ENCODE measurements at places on chromosomes 3 and 15. TPM values are rescaled to one million over a fixed set of nuclear protein-coding genes. Genes with fewer than 3 reads are reported as not detected.

Gene CTXN2
- not detected for total RNA-seq

Gene GOLGA8T
- total RNA-seq, result not detected

DNA sequence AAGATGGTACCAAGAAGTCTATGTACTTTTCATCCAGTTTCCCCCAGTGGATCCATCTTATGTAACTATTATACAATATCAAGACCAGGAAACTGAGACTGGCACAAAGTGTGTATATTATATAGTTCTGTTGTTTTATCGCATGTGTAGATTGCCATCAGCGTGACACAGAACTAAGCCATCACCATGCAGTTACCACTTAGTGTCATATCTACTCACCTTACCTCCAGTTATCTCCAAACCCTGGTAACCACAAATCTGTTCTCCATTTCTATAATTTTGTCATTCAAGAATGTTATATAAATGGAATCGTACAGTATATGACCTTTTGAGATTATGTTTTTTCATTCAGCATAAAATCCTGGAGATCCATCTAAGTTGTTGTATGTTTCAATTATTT is 23.1 kb downstream of the IFT122 start:
- H3K4me1 ChIP-seq, result no peaks in the 10 kb centered on the region
- no peak overlapping the region for H3K4me3 ChIP-seq
- no peaks in the 10 kb centered on the region for H3K36me3 ChIP-seq
- no peak overlapping the region for H3K27ac ChIP-seq
- no peak for DNase-seq

Gene RUBCN
- total RNA-seq, result 32.2 TPM

GRCh38 chr3:160130071-160130470 is 95.2 kb upstream of the C3orf80 start:
- H3K4me3 ChIP-seq, result no peak overlapping the region
- DNase-seq, result no peak
- H3K27me3 ChIP-seq, result no peaks in the 10 kb centered on the region
- H3K4me1 ChIP-seq, result no peaks in the 10 kb centered on the region
- H3K27ac ChIP-seq, result no peak overlapping the region
- no peaks in the 10 kb centered on the region for H3K36me3 ChIP-seq

- no peak overlapping the region for H3K4me3 ChIP-seq
- H3K27ac ChIP-seq, result no peak overlapping the region
- no peaks in the 10 kb centered on the region for H3K36me3 ChIP-seq
- no peak for DNase-seq
- H3K4me1 ChIP-seq, result peaks cover 2% of the 10 kb centered on the region
These were observed 4.2 kb downstream of the LRRC2 start for GRCh38 chr3:46561951-46562350.

DNA sequence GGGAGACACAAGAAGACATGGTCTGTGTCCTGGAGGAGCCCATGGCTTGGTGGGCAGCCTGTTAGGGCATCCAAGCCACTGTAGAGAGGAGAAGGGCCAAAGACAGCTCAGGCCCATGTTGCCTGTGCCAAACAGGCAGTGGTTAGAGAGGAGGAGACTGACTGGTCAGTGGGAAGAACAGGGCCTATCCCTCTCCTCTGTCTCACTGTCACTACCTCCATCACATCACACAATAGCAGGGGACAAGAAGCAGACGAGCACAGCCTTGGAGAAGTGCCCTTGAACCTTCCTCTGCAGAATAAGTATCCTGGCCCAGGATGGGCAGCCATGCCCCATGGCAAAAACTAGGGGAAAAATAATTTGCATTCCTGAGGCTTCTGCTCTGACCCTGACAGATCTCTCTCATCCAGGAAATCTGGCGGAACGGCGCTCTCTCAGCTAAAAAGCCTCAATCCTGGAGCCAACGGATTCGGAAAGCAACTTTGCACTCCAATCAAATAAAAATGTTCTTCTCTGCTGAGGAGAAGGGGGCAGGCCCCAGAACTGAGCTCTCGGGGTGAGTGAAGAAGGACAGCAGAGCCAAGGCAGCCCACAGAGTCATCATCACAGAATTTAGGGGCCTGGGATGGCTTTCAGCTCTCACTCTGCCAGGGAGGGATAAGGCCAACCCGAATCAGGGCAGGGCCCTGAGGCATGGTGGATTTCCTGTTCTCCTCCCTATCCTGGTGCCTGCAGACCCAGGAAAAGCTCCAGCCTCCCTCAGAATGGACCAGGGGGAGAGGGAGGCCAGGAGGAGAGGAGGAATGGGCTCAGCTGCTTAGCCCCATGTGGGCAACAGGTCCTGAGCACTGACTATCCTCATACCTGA is 1.6 kb downstream of the SHF start:
- no peak for DNase-seq
- H3K4me3 ChIP-seq, result no peak overlapping the region
- peak overlapping the region; percentile 63 for H3K27ac ChIP-seq
- H3K36me3 ChIP-seq, result no peaks in the 10 kb centered on the region
- no peaks in the 10 kb centered on the region for H3K27me3 ChIP-seq
- peaks cover 7% of the 10 kb centered on the region for H3K4me1 ChIP-seq
